GM13977 (cell line): ENCODE measurements at places on chromosomes 6 and 20.

GRCh38 chr6:134888316-134888715 lies 61.6 kb downstream of the ALDH8A1 start:
- DNase-seq = no peak

DNA sequence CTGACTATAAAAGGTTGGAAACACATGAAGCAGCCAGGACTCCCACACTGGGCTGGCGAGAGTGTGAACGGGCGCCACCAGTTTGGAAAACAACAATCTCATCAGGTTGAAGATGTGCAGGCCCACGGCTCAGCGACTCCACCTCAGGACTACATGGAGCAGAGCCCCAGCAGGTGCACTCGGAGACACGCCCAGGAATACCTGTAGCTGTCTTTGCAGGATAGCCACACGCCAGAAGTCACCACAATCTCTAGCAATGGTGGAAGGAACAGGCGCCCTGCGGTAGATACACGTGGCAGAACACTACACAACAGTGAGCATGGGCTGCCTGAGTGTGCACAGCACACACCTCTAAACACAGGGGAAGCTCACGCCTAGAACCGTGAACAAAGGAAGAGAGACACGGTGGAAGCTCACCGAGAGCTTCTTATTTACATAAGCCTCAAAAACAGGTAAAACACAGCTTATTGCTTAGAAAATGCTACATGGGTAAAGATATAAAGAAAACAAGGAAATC lies 28.7 kb upstream of the RPS6KA2 start:
- DNase-seq = no peak

DNA sequence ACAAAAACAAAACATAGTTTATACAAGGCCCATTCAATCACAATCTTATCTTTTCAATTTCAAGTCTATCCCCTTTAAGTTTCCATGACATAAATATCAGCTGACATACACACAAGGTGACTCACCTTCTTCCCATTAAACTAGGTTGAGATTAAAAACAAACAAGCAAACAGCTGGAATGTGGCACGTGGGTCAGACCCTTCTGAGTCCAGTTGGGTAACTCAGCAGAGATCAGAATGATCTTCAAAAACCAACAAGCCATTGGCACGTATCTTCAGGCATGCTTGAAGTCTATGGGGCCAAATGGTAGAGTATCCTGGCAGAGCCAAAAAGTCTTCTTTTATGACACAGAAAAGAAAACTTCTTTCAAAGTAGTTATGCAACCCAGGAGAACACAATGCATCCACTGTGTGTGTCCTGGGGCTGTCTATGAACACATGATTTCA lies 603.5 kb upstream of the CITED2 start:
- DNase-seq = no peak

DNA sequence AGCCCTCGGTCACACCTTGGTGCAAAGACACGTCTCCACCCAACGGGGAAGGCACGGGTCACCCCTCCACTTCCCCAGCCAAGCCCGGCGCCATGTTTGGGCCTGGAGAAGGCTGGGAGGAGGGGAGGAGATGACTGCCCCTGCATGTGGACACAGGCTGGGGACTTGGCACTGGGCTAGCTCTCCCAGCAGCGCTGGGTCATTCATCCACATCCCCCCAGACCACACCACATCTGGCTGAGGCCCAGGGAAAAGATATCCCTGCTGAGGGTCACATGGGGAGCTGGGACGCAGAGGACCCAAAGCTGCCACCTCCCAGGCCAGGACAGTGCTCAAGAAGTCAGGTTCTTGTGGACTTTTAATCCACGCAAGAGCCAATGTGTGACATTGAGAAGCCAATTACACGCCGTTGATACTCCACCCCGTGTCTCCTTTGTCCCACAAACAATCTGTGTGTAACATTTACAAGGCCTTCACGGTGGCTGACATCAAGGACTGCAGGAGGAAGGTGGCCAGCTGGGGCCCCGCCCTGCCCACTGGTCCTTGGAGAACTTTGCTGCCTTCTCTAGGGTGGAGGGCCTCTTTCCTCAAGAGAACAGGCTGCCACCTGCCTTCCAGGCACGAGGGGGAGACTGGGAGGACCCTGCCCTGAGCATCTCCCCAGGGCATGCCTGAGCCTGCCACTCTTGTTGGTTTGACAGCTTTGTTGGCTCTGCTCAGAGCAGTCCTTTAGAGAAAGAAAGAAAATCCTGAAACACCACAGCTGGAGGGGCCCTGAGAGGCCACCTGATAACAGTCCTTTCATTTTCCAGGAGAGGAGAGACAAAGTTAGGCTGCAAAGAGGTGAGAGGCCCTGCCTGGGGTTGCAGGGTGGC lies 5.3 kb upstream of the IP6K3 start:
- no peak for DNase-seq

DNA sequence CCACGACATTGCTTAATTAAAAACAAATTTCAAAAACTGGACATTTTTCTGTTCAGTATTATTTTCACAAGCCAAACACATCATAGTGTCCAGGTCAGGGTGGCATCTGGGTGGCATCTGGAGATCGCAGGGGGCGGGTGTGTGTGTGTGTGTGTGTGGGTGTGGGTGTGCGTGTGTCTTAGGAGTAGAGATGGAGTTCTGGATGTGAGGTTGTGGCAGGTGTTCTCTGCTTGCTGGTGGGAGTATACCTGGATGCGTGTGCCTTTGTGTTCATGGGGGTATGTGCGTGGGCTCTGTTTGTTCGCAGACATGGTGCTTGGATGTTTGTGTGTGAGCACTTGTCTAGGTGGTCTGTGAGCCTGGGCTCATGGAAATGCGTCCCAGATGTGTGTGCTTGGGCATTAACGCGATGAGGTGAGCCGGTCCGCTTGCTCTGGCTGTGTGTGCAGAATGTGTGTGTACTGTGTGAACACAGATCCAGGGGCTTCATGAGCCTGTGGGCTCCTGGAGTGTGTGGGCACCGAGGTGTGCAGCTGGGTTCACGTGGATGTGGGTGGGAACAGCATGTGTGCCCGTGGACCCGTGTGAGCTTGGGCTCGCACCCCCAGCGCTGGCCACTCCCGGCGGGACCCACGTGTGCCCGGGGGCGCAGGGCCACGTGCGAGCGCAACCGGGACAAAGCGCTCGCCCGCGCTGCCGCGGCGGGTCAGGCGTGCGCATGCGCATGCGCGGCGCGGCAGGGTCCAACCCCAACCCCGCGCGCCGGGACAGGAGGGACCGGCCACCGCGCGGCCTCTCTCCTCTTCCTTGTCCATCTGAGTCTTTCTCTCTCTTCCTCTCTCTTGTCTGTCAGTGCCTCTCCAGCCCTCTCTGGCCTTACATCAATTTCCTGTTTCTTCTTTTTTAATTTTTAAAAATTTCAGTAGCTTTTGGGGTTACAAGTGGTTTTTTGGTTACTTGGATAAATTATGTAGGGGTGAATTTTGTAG lies 60.4 kb downstream of the SRC start:
- peak; percentile 87 for DNase-seq

GRCh38 chr6:9292975-9293374 lies 857.6 kb upstream of the SLC35B3 start:
- no peak for DNase-seq

GRCh38 chr20:13205848-13206434 lies 15.1 kb upstream of the ISM1 start:
- DNase-seq = no peak

- no peak for DNase-seq
These were observed 94.8 kb upstream of the SCAF8 start for GRCh38 chr6:154638369-154638768.
